ENCODE measurements at places on chromosomes 16 and 17.
A peak's percentile ranks its signal among the peaks of the same experiment; 100 is the strongest.

DNA sequence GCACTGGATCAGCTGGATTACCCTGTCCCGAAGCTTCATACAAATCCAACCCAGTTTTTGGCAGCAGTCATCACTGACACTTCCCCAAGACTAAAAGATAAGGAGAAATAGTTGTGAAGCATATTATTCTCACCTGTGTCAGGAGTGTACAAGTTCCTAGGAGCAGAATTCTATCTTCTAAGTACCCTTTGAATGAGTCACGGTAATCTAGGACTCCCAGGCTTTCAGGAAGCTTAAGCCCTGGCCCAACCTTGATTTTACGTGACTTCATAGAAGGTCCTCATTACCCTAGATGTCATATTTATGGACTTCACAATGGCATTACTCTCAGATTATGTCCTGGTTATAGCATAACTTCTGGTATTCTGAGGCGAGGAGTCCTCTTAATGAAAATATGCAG lies 31.9 kb downstream of the CYB561 start:
- no peak for DNase-seq

DNA sequence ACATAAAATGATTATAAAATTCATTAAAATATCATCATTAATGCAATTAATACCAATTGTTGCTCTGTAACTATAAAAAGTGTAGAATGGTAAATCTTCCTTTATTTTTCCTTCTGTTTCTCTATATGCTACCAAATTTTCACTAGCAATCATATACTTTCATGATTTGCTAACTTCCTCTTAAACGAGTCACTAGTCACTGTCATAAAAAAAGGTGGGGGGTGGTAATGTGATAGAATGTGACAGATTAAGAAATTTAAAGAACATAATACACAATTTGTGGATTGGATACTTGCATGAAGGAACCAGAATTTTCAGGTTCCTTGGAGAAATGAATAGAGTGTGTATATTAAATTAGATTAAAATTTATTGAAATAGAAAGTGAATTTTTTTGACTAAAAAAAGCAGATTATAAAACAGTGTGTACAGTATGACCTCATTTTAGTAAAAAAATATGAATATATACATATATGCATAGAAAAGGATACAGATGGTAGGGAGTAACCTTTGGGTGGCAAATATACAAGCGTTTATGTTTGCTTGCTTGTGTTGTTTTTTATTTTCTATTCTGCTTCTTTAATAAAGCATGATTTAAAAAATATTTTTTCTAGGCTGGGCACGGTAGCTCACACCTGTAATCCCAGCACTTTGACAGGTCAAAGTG lies 56.7 kb upstream of the C17orf78 start:
- no peak for DNase-seq

DNA sequence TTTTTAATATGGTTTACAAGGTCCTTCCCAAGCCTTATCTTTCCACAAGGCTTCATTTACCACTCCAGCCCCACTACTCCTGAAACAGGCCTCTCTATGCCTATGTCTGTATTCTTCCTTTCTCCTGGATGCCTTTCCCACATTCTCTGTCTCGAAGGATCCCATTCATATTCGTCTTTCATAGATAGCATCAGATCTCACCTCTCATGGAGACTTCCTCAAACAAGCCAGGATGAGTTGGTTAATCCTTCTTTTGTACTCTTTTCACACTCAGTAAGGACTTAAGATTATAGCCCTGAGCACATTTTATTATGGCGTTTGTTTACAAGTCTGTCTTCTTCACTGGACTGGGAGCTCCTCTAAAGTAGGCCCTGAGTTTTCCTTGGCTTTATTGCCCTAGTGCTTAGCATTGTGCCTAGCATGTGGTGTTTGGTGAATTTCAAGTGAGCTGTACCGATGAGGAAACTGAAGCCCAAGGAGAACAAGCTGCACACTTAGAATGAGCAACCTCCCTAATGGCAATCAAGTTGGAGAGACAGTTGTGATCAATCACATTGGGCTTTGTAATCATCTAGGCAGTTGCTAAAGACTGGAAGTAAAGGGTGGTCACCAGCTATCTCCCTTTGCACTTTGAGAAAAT lies 10.0 kb upstream of the TBX4 start:
- DNase-seq, result no peak

GRCh38 chr16:2833776-2834175 lies 3.7 kb downstream of the ZG16B start:
- peak; percentile 26 for DNase-seq

DNA sequence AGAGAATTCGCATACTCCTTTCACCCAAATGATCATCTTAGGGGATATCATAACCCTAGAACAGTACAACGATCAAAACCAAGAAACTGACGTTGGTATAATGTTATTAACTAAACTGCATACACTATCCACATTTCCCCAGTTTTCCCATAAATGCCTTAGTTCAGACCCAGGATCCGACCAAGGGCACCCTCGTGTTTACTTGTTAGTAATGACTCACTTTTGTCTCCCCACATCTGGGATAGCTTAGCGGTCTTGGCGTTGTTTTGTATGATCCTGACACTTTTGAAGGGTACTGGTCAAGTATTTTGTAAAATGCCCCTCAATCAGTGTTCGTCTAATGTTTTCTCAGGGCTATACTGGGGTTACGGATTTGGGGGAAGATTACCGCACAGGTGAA lies 8.0 kb downstream of the HS3ST3A1 start:
- no peak for DNase-seq

DNA sequence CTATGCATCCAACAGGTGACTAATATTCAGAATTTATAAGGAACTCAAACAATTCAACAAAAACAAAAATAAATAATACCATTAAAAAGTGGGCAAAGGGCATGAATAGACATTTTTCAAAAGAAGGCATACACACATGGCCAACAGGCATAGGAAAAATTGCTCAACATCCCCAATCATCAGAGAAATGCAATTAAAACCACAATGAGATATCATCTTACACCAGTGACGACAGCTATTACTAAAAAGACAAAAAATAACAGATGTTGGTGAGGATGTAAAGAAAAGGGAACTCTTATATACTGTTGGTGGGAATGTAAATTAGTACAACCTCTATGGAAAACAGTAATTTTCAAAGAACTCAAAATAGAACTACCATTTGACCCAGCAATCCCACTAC lies 250.4 kb upstream of the N4BP1 start:
- DNase-seq, result no peak

GRCh38 chr17:32954477-32954876 lies 26.5 kb downstream of the TMEM98 start:
- no peak for DNase-seq

DNA sequence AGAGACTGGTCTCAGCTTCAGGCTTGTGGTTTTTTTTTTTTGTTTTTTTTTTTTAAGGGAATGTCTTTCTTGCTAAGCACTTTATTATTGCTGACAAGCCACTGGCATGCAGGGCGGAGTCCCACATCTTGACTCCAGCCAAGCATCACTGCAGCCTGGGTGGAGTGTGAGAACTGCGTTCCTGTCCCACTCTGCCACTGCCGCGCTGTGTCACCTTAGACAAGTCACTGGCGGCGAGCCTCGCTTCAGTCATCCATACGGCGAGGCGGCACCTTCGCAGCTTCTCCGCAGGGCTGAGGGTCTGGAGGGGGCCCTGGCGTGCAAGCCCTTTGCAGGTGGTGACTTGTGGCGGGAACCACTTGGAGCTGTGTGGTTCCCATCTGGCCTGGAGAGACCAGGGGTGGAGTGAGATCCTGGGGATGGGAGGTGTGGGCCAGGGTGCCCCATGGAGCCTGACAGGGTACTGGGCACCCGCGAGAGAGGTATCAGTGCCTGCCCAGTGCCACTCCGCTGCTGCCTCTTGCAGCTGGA lies 99.1 kb upstream of the CIBAR2 start:
- DNase-seq, result no peak

DNA sequence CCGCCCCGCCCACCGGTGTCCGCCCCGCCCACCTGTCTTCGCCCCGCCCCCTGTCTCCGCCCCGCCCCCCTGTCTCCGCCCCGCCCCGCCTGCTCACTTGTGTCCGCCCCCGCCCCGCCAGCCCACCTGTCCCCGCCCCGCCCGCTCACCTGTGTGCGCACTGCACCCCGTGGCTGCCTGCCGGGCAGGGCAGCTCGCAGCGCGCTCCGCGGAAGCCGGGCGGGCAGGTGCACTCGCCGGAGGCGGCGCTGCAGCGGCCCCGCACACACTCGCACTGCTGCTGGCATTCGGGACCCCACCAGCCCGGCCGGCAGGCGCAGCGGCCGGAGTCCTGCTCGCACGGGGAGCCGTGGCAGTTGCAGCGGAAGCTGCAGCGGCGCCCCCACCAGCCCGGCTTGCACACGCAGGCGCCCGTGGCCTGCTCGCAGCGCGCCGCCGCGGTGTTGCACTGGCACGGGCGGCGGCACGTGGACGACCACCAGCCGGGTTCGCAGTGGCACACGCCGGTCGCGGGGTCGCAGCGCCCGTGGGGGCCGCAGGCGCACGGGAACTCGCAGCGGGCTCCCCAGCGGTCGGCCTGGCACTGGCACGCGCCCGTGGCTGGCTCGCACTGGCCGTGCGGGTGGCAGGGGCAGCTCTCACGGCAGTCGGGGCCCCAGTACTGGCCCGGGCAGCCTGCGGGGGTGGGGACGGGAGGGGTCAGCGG lies 2.1 kb downstream of the SCARF1 start:
- DNase-seq, result peak; percentile 89

DNA sequence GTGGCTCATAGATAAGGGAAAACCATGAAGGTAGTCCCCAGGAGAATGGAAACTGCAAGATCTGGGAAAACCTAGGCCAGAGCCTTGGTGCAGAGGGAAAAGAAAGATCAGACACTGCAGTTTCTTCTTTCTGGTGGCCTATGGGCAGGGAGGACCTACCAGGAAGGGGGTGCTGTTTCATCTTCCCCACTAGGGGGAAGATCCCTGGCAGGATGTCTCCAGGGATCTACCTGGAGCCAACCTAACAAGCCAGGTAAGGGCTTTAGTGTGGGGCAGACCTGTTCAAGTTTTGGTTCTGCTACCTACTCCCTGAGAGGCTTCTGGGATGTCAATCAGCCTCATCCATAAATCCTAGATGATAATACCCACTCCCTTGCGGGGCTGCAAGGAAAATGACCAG lies 21.4 kb downstream of the TOM1L2 start:
- no peak for DNase-seq

- no peak for DNase-seq
Observed at GRCh38 chr17:79667746-79668145, 56.9 kb upstream of the RBFOX3 start.

- no peak for DNase-seq
Observed at GRCh38 chr17:28386391-28386790, 14.9 kb downstream of the SARM1 start.

DNA sequence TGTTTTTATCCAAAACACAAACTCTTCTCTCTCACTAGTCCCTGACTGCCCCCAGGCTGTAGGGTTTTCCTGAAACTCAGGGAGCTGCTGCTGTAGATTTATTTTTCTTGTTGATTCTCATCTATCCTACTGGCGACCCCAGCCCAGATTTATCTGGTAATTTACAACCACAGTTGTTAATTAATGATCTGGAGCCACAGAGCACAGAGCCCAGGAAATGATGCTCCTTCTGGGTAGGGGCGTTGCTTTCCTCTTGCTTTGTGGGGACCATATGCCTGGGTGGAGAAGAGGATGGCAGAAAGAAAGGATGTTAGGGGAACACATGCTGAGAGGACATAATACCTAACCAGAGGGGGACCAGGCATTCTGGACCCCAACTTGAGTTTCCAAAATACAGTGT lies 7.4 kb upstream of the ETV4 start:
- DNase-seq, result no peak

GRCh38 chr17:6800422-6801027 lies 24.5 kb downstream of the FBXO39 start:
- DNase-seq, result no peak

- no peak for DNase-seq
Observed at GRCh38 chr17:62705778-62706597, 78.5 kb downstream of the MRC2 start.

GRCh38 chr17:34885076-34885475 lies 76.2 kb downstream of the CCT6B start:
- no peak for DNase-seq

DNA sequence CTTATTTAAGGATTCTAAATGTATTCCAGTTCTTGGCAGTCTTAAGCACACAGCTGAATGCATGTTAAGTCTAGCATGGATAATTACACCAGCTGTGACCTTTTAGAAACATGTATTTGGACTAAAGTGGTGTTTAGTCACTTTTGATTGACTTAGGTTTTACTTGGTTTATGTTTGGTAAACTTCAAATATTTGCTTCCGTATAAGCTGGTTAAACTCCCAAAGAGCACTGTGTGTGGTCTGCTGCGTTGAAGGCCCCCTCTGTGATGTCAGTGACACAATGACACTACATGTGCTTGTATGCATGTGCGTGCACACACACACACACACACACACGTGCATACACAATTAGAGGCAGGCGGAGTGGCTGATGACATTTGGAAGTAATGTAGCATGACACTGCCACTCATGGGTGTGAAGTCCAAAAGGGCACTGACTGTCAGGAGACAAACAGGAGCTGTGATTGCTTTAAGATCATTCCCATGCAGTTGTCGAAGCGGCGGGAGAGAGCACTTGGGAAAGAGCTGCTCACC lies 156.1 kb upstream of the CDH13 start:
- DNase-seq, result no peak

- DNase-seq, result peak; percentile 25
Observed at GRCh38 chr16:87325423-87325858, 8.2 kb upstream of the C16orf95 start.

DNA sequence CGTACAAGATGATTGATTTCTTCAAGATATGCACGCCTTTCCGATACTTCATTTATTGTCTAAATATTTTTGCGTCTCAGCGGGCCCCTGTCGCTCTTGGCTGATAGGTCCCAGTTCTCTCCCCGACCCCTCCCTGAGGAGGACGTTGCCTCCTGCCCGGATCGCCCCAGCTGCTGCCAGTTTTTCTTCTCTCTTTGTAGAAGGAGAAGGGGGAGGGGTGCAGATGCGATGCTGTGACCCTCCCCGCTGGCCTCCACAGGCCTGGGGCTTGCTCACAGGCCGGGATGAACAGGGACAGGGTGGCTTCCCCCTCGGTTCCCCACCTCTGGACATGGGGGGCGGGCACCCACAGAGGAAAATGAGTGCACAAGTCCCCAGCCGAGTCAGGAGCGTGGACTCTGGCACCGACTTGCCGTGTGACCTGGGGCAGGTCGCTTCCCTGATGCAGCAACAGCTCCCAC lies 53.6 kb upstream of the ZC3H18 start:
- no peak for DNase-seq

- DNase-seq, result no peak
Observed at GRCh38 chr17:12046786-12047185, 26.1 kb downstream of the MAP2K4 start.

- DNase-seq, result no peak
Observed at GRCh38 chr16:76511203-76511602, 234.0 kb downstream of the CNTNAP4 start.

All from lower lobe of right lung (tissue), 2 donors.